ENCODE measurements at places on chromosomes 1 and 21.

DNA sequence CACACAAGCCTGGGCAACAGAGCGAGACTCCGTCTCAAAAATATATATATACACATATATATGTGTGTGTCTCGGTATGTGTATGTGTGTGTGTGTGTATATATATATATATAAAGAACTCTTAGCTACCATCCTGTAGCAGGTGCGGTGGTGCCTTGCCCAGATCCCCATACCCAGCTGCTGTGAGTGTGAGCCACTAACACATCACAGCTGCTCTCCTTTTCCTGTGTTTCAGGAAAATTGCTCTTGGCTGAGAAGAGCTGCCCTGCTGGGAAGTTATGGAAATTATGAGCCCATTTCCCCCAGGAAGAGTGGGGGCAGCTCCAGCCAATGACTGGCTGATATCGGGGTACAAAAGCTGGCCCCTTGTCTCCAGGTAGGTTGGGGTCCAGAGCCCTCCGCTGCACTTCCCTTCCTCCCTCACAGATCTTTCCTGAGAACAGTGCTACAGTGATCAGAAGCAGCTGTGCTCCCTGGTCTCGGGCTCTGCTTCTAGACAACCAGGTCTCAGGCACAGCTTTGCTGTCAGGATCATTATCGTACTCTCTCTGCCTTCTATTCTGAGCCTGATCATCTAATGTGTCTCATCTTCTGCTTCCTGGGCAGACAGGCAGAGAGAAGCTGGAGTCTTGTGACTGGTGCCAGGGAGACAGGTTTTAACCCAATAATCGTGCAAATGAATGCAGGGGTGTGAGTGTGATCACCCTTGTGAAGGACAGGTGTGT lies 109.6 kb upstream of the ZNF678 start:
- DNase-seq, result no peak

- no peak for DNase-seq
These were observed 76.6 kb upstream of the KIAA0040 start for GRCh38 chr1:175269151-175269550.

- DNase-seq, result no peak
These were observed 240.3 kb downstream of the RYR2 start for GRCh38 chr1:237282208-237282783.

GRCh38 chr21:26637201-26637745 lies 64.2 kb upstream of the CYYR1 start:
- no peak for DNase-seq

- no peak for DNase-seq
These were observed 30.5 kb upstream of the IFI16 start for GRCh38 chr1:158979229-158979628.

DNA sequence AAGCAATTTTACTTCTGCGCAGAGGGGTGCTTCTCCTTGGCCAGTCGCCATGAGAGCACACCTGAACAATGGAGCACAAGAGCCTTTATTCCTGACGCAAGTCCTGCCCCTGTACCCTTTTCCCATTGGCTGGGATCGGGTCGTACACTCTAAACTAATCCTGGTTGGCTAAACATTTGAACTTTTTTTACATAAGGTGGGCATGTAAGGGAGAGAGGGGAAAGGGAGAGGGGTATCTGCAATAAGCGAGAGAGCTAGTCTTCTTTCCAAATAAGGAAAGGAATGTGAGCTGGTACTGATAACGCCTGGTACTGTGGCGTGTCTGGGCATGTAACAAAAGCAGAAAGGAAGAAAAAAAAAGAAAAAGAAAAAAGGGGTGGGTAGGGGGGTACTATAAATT lies 21.8 kb downstream of the MFSD2A start:
- no peak for DNase-seq

GRCh38 chr1:245621589-245621988 lies 466.8 kb downstream of the KIF26B start:
- DNase-seq, result no peak

DNA sequence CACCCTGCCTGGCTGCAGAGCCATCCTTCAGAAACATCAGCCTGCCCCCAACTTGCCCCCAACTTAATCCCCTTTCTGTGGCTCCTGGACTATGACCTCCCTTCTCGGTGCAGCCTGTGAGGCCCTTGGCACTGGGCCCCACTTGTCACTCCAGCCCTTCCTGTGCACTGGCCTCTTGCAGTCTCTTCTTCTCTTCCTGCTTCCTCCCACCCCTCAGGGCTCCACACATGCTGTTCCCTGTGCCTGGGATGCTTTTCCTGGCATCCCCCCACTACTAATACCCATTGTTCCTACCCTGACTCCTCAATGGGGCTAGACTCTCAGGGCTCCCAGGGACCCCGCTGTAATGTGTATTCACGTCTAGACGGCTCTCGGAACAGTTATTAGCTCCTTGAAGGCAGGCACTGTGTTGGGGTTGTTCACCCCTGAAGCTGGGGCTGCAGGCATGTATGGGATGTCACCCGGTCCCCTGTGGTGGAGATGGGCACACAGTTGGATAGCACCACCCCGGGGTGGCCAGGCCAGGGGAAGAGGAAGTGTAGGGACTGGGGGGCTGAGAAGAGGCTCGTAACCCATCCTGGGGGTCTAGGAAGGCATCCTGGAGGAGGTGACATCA lies 4.5 kb downstream of the LDLRAD1 start:
- DNase-seq, result no peak

- DNase-seq, result no peak
These were observed 2.4 kb upstream of the IFNLR1 start for GRCh38 chr1:24189528-24189927.

DNA sequence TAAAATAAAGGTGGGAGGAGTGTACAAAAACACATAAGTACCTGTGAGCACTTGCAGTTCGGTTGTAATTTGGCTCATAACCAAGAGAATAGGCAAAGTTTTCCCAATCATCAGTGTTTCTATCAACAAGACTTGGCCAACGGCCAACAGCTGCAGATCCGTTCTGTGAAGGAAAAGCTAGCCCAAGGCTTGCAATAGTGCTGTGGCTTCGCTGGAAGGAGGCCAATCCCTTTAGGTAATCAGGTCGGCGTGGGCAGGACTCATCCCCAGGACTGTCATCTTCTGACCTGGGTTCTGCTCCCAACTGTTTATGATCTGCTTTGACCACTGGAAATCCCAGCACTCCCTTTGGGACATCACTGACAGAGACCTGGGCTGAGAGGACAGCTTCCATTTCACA lies 107.8 kb downstream of the LYST start:
- DNase-seq, result no peak

DNA sequence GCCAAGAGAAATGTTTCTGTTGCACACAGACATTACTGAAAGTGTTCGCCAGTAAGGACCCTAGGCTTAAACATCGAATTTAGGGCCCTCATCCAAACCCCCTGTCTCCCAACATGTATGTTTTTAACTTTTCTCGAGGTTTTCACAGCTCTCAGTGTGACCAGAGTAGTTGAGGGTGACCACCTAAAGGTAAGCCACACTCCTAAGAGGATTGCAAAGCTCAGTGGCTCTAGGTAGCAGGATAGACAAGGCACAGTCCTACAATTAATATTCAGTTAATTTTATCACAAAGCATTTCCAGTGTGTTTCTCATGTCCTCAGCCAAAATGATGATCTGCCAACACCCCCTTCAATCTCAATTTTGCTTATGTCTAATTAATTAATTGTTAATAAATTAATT lies 695 bp upstream of the ALG14 start:
- DNase-seq, result no peak

- no peak for DNase-seq
These were observed 296.0 kb downstream of the HLX start for GRCh38 chr1:221175249-221175648.

- no peak for DNase-seq
These were observed 21.5 kb upstream of the ST6GALNAC3 start for GRCh38 chr1:76053021-76053420.

DNA sequence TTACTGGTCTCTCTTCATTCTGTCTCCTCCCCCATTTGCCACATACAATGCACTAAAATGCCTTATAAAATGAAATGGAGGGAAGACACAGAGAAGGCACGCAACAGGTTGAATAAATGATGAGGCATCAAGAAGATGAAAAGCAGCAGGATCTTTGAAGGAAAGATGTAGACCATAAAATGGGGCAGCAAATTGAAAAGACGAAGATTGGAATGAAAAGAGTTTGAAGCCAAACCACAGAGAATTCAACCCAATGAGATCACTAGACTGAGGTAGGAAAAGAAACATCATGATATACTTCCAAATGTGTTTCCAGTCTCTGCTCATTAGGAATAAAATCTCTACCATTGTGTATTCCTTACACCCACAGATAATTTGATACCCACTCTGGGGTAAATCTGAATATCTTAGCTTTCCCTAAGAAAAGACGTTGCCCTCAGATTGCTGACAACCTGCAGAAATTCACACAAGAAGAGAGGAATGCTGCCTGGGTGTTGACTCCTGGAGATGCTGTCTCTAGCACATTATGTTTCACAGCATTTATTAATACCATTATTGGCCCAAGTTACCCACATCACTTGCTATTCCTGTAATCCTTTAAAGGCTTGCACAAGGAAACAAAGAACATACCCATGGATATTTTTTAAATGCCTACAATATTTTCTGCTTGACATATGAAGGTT lies 230.9 kb downstream of the LTN1 start:
- DNase-seq, result no peak

- DNase-seq, result peak; percentile 74
These were observed 1016.1 kb downstream of the KCNT2 start for GRCh38 chr1:195591917-195592672.

DNA sequence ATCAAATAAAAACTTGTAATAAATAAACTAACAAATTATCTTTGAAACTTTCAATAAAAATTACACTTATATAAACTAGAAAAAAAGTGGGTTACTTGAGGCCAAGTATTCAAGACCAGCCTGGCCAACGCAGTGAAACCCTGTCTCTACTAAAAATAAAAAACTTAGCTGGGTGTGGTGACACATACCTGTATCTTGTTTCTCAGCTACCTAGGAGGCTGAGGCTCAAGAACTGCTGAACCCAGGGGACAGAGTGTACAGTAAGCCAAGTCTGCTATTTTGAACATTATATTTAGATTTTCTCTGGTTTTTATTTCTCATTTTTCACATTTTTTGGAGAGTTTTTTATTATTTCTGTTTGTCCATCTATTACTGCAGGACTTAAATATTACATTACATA lies 1397.6 kb upstream of the B3GALT2 start:
- DNase-seq, result no peak

- no peak for DNase-seq
These were observed 874 bp downstream of the FAAP20 start for GRCh38 chr1:2193514-2194281.

DNA sequence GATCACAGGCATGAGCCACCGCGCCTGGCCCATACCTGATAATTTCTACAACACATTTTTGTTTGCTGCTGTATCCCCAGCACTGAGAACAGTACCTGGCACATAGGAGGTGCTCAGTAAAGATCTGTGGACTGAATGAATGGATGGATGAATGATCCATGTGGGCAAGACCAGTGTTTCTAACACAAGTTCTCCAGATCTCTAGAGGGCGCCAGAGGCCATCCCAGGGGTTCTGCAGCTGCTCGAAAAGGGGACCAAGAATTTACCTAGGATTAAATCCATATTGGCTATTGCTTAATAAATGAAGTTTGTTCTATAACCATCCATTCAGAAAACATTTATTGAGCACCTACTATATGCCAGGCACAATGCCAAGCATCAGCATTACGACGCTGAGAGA lies 167.7 kb downstream of the ACTL8 start:
- DNase-seq, result no peak

DNA sequence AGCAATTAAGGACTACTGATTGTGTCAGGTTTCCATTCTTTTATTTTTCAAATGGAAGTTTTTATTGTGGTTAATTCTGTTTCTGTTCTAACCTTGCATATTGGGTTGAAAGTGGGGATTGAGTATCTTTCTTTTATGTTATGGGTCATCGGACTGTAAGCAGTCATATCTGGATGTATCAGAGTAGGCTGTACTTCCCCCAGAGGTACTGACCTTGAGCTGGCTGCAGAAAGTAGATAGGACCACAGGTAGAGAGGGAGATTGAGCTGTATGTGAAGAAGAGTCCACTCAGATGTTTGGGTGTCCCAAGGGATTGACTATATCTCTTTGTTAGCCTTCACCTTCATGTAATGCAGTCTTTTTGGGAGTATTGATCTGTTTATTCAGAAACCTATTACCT lies 20.5 kb upstream of the ALG14 start:
- DNase-seq, result no peak

DNA sequence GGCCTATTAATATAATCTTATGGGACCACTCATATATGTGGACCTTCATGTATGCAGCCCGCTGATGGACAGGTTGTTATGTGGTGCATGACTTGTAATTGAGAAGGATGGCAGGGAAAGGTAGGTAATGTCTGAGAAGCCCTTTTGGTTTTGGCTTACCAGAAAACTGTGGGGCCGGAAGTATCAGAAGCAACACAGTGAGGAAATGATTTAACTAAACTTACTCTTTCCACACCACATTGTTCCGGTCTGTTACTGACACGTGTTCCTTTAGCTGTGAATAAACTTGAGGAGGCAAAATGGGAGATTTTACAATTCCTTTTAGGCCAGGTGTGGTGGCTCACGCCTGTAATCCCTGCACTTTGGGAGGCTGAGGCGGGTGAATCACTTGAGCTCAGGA lies 32.4 kb downstream of the KIF1B start:
- DNase-seq, result no peak

GRCh38 chr1:30409476-30410152 lies 313.8 kb downstream of the MATN1 start:
- no peak for DNase-seq

- DNase-seq, result no peak
These were observed 960 bp downstream of the RCAN1 start for GRCh38 chr21:34613679-34614627.

GRCh38 chr1:19973616-19974015 lies 5.8 kb downstream of the PLA2G2A start:
- DNase-seq, result no peak

DNA sequence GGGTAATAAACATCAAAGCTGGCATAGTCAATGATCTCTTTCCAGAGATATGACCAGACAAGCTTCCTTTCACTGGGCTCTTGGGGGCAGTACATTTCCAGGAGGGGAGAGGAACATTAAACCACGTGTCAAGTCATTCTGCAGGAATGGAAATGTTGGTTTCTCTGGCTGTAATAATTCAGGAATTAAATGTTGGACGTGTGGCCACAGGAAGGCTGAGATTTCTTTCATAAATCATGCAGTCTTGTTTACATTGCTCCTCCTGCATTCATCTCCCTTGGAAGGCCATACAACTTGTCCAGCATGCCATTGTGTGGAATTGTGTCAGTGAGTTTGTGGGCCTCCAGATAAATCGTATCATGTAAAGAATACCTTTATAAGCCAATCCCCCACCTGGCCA lies 259.2 kb downstream of the ADGRL2 start:
- DNase-seq, result no peak

- DNase-seq, result no peak
These were observed 34.7 kb downstream of the CDCA8 start for GRCh38 chr1:37726751-37727585.

GRCh38 chr21:22352088-22352487 lies 1353.9 kb downstream of the NCAM2 start:
- DNase-seq, result no peak

DNA sequence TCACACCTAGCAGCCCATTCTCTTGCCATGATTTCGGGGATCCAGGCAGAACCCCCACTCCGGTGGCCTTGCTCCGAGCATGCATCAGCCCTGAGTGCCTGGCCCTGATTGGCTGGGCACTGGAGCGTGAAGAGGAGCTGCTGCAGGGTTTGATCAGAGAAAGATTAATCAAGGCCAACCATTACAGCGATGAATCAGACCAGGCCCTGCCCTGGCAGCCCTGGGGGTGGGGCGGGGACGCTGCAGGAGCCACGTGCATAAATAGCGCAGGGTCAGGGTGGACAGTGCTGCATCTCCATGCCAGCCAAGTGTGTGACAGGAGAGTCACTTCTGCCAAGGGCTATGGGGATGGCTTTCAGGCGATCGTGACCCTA lies 3.4 kb upstream of the FAM131C start:
- no peak for DNase-seq
